ENCODE measurements at places on chromosomes 6 and 20.

- DNase-seq, result no peak
These were observed 103.6 kb downstream of the NOL4L start for GRCh38 chr20:32481311-32482142.

- DNase-seq, result no peak
These were observed 472.9 kb upstream of the ZNF337 start for GRCh38 chr20:26169506-26169905.

GRCh38 chr6:47250302-47250701, 59.4 kb downstream of the TNFRSF21 start:
- no peak for DNase-seq

DNA sequence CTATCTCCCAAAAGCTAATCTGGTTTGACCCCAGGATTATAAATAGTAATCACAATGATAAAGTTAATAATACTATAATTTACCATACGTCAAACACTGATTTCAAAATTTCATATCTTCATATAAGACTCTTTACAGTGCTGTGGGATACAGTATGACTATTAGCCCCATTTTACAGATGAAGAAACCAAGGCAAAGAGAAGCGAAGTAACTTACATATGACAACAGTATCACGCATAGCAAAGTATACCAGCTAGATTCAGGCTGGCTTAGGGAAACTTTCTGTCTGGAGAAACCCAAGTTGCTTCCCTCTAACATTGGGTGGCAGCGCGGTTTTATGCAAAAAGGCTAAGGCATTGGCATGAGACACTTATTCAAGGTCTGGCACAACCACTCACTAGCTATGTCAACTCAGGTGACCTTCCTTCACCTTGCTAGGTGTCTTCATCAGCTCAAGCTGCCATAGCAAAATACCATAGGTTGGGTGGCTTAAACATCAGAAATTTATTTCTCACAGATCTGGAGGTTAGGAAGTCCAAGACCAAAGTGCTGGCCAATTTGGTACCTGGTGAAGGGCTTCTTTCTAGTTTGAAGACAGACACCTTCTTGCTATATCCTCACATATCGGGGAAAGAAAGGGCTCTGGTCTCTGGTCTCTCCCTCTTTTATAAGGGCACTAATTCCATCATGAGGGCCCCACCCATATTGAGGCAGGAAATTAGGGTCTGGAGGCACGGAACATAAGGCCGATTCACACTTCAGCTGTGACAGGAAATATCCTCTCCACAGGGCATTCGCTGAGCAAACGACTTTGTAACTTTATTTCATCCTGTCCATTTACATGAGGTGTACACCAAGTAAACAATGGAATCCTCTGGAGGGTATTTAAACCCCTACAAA, 22.4 kb upstream of the UTRN start:
- no peak for DNase-seq

GRCh38 chr20:54431156-54431944, 44.0 kb upstream of the DOK5 start:
- no peak for DNase-seq

DNA sequence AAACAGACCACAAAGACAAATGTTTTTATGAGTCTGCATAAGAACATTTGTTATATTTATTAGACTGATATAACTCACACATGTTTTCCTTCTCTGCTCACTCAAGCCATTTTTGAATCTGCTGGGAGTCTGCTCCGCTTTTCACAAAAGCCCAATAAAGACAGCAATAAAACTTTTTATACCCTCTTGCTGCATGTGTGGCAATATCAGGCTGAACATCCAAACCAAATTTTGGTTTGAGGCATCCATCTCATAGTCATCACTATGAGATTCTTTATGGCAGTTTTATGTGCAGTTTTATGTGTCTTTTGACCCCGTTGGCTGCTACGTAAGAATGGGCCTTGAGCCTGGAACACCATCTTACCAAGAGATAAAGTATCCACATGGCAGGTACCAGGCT, 1276.8 kb upstream of the ADGRB3 start:
- no peak for DNase-seq

Measured in T-helper 2 cell (primary cell).